ENCODE measurements at places on chromosomes 5 and 9. TPM values are rescaled to one million over a fixed set of nuclear protein-coding genes. Genes with fewer than 3 reads are reported as not detected.

Gene FST
- total RNA-seq, result 2.3 TPM

GRCh38 chr9:113906411-113907110 is 30.5 kb downstream of the ZNF618 start:
- no peak for DNase-seq

DNA sequence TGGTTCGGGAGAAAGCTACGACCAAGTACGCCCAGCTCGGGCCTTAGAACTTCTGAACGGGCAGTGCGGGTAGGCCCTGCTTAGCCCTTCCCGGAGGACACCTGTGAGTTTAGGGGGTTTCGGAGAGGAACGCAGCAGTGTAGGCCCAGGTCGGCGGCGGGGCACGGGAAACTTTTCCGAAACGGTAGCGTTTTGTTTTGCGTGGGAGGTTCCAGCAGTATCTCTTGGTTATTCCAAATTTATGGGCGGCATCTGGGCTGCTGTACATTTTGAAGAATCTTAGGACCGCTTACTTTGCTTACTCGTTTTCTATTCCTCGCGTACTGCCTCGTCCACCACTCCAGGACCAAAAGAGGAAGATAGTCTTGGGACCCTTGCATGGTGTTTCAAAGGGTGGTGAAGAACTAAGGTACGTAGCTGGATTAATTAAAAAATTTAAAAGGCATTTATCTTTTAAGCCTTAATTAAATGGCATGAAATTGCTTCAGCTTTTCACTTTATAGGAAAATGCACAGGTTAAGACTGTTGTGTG is 492 bp downstream of the TENT2 start:
- no peak for DNase-seq

Gene UGT3A1
- not detected for total RNA-seq

- no peak for DNase-seq
These were observed 113.8 kb upstream of the SPATA31D4 start for GRCh38 chr9:81814401-81814793.

Gene PCDHB10
- total RNA-seq, result 1.3 TPM

DNA sequence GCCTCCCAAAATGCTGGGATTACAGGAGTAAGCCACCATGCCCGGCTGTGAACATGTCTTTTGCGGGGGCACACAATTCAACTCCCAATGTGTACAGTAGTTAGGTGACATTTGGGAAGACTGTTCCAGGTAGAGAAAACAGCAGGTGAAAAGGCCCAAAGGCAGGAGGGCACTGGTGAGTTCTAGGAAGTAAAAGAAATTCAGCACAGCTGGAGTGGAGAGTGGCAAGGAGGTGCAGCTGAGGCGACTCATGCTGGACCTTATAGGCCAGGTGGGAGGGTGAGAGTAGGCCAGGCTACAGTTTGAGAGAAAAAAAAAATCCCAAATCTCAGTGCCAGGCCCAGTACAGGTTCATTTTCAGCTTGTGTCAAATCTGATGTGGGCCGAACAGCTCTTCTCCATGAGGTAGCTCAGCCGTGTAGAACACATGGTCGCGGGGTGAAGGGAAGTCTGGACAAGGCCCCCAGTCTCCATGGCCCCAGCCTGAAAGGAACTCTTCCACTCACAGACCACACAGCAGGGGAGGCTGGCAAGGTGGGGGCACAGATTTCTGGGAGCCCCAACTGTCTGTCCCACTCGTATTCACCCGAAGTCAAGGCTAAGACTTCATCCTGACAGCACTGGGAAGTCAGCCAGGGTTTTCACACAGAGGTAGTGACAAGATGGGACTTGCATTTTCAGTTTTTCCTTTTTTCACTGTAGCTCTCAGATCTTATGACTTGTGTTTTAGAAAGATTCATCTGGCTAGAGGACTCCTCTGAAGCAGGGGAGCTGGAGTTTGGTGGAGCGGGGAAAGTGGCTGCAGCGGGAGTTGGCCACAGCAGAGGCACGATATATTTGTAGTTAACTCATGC is 4.5 kb upstream of the HNRNPAB start:
- no peak for DNase-seq

DNA sequence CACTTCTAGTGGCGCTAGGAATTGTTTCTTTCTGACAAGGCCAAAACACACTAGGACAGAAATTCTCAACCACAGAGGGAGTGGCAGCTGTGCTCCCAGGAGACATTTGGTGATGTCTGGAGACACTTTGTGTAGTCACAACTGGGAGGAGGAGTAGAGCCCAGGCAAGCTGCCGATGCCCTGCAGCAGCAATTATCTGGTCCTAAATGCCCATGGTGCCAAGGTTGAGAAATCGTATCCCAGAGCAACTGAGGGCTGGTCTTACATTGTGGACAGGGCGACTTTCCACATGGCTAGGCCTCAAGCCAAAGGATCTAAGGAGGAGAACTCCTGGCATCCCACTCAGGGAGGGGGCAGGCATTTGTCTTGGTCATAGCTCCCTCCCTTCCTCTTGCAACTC is 259.9 kb downstream of the GADD45G start:
- no peak for DNase-seq

GRCh38 chr5:157983906-157984551 is 125.1 kb upstream of the CLINT1 start:
- no peak for DNase-seq

DNA sequence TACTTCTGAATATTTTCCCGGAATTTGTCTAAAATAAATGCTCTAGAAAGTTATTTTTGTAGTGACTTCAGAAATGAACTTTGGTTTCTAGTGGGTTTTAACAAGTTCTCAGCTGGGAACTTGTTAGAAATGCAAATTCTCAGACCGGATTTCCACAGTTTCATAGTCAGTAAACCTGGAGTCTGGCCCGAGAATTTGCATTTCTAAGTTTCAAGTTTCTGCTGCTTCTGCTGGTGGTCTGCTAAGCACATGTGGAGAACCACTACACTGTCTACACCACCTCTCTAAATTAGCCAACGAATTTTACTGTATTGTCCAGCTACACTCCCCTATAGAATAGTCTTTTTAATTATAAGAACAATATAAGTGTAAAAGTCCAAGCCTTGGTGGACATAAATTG is 208.0 kb downstream of the CHSY3 start:
- DNase-seq, result no peak

DNA sequence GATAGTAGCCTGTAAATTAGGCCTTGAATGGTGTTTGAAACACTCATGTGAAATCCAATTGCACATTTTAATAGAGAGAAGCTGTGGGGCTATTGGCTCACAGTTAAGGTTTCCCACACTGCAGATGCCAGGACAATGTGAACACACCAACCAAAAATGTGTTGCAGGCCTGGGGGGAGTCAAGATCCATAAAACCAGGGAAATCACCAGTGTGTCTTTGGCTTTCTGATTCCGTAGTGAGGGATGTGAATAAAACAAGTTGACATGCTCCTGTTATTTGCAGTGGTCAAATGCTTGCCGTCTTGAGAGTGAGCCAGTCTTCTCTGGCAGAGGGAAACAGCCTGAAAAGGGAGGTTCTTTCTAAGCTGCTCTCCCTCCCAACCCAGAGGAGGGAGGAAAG is 79.0 kb downstream of the ZNF462 start:
- DNase-seq, result no peak

Gene WDR70
- total RNA-seq, result 17.6 TPM

GRCh38 chr5:68286612-68286912 is 71.0 kb downstream of the PIK3R1 start:
- no peak for DNase-seq

DNA sequence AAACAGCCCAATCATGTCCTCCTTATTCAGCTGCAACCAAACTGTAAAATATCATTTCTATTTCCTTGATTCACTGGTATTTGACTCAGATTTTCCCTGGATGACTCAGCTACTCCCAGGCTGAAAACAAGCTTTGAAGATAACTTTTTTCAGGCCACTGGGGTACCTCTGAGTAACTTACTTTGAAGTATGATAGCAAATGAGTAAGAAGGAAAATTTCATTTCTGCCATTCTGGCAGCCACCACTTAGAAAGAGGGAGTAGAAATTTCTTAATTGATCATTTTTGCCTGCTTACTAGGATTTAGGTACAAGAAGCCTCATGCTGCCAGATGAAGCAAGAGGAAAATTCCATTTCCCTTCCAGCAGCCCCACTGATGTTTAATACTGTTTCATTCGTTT is 247.4 kb downstream of the PRELID2 start:
- DNase-seq, result peak; percentile 22

Gene CARTPT
- not detected for total RNA-seq

DNA sequence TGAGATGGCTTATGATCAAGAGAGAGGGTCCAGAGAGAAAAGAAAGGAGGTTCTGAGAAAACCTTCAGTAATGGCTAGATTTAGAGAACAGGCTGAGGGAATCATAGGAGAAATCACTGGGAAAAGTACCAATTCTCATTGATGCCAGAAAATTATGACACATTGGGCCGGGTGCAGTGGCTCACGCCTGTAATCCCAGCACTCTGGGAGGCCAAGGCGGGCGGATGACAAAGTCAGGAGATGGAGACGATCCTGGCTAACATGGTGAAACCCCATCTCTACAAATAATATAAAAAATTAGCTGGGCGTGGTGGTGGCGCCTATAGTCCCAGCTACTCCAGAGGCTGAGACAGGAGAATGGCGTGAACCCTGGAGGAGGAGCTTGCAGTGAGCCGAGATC is 29.5 kb upstream of the PLIN2 start:
- no peak for DNase-seq

DNA sequence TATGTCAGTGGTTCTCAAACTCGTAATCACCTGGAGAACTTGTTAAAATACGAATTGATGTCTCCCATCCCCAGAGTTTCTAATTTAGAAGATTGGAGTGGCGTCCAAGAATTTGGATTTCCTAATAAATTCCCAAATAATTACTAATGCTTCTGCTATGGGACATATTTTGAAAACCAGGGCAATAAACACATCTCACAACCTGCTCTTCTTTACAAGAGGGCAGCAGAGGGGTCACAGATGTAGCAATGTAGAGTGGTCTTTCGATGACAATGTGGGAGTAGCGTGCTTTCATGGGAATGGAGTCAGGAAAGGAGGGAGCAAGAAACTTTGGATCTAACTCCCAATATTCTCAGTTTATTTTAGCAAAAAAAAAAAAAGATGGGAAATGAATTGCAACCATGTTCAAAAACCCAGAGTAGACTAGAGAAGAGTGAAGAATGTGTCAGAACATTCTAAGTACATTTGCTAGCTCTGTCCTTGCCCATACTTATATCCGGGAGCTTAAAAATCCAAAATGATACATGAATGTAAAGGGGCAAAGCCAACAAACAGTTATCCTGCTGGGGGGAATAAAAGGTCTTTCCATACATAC is 33.8 kb upstream of the ALDH1A1 start:
- DNase-seq, result no peak

GRCh38 chr9:1273859-1274258 is 223.7 kb downstream of the DMRT2 start:
- no peak for DNase-seq

GRCh38 chr5:111277061-111277460 is 52.9 kb downstream of the CAMK4 start:
- DNase-seq, result no peak

GRCh38 chr9:98201102-98201501 is 8.7 kb upstream of the CORO2A start:
- no peak for DNase-seq

Gene LRRC19
- total RNA-seq, result not detected

Gene PRDM9
- not detected for total RNA-seq

Gene KCNIP1
- 0.76 TPM for total RNA-seq

DNA sequence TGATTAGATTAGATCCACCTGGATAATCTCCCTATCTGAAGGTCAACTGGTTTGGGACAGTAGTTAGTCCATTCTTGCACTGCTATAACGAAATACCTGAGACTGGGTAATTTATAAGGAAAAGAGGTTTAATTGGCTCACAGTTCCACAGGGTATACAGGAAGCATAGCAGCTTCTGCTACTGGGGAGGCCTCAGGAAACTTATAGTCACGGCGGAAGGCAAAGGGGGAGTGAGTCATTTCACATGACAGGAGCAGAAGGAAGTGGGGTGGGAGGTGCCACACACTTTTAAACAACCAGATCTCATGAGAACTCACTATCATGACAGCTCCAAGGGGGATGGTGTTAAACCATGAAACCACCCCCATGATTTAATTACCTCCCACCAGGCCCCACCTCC is 9.9 kb downstream of the C9orf40 start:
- no peak for DNase-seq

DNA sequence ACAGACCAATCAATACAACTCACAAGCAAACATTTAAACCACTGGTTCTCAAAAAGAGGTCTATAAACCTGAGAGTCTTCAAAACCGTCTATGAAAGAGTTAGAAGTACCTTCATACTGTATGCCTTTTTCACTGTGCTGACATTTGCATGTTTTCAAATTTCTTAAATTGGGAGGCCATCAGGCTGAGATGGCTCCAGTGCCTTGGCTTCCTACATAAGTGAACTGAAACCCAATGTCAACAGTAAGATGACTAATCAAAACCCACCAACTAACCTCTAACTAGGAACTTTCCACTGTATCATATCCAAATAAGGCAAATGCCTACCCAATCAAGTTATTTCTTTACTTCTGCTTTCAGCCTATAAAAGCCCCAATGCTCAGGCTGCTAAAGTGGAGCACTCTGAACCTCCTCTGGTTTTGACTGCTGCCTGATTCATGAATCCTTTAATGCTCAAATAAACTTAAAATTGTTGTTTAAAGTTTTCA is 35.1 kb downstream of the FAM13B start:
- no peak for DNase-seq

DNA sequence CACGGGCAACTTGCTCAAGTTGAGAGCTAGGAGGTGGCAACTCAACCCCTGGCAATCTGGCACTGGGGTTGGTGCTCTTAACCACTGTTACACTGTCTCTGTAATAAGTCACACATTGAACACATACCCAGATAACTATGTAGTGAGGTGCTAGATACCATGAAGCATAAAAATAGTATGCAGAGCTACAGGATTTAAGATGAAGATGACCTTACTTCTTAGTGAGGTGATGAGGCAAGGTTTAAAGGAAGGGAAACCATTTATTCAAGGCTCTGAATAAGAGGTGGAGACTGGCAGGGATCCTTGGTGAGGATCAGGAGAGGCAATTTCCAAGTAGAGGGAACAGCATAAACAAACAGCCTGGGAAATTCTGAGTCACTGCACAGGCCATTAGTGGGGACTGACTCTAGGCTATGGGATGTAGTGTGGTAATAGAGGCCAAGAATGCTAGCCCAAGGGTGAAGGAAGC is 67.6 kb upstream of the NR3C1 start:
- no peak for DNase-seq

DNA sequence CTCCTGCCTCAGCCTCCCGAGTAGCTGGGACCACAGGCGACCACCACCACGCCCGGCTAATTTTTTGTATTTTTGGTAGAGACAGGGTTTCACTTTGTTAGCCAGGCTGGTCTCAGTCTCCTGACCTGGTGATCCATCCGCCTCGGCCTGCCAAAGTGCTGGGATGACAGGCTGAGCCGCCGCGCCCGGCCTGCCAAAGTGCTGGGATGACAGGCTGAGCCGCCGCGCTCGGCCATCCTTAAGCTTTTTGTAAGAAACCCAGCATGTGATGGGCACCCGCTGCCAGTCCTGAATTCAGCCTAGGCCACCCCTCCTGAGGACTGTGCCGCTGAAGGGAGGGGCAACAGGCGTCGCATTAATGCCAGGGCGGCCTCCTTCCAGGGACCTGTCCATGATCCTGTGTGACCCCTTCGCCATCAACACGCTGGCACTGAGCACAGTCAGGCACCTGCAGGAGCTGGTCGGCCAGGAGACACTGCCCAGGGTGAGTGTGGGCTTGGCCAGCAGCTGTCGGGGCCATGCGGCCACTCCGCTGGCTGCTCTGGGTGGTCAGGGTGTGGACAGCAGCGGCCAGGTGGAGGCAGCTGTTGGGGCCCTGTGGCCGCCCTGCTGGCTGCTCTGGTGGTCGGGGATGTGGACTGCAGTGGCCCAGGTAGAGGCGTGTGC is 10.5 kb downstream of the NELFB start:
- DNase-seq, result no peak
